ENCODE measurements at places on chromosomes 12 and 14. TPM values are rescaled to one million over a fixed set of nuclear protein-coding genes. Genes with fewer than 3 reads are reported as not detected.
A peak's percentile ranks its signal among the peaks of the same experiment; 100 is the strongest.

The CLEC14A gene
- total RNA-seq = 50.2 TPM

DNA sequence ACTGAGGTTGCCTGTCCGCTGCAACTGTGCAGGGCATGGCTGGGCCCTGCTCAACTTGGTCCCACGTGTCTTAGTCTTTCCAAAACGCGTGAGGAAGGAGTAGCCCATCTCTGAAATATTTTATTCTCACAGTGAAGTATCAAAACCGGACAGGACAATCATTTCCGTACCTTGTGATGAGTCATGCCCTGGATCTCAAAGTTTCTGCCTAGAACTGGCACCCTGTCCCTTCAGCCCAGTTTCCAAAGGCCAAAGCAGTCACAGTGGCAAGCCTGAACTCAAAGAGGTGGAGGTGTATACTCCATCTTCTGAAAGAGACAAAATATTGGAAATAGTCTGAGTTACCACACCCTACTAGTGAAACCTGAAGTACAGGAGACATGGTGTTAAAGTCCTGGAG lies 28.5 kb upstream of the SRGAP1 start:
- no peak overlapping the region for H3K27ac ChIP-seq
- DNase-seq = no peak
- H3K36me3 ChIP-seq = no peaks in the 10 kb centered on the region
- no peak overlapping the region for H3K4me3 ChIP-seq
- H3K27me3 ChIP-seq = no peaks in the 10 kb centered on the region

GRCh38 chr14:92546347-92547053 lies 32.9 kb downstream of the RIN3 start:
- no peaks in the 10 kb centered on the region for H3K27me3 ChIP-seq
- DNase-seq = no peak
- no peaks in the 10 kb centered on the region for H3K36me3 ChIP-seq
- peaks cover 17% of the 10 kb centered on the region for H3K4me1 ChIP-seq
- no peak overlapping the region for H3K27ac ChIP-seq
- no peak overlapping the region for H3K4me3 ChIP-seq

- H3K27me3 ChIP-seq = no peaks in the 10 kb centered on the region
- H3K4me1 ChIP-seq = peaks cover 49% of the 10 kb centered on the region
- peak overlapping the region; percentile 56 for H3K4me3 ChIP-seq
- H3K36me3 ChIP-seq = no peaks in the 10 kb centered on the region
These were observed 1.2 kb downstream of the GLT8D2 start for GRCh38 chr12:104048811-104049210.

The PMEL gene
- total RNA-seq = not detected

DNA sequence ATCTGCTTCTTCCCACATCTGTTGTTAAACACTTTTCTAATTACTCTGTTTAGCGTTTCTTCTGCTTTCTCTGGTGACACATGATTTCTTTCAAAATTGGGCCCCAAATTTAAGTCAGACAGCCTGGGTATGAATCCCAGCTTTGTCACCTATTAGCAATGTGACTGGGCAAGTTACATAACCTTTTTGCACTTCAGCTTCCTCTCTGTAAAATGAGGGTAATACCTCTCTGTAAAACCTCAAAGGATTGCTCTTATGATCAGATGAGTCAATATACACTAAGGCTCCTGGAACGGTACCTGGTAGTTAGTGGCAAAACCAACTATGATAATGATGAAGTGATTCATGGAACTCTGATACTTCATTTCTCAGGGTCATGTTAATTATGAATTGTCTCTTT lies 33.0 kb downstream of the E2F7 start:
- H3K27me3 ChIP-seq = no peaks in the 10 kb centered on the region
- no peaks in the 10 kb centered on the region for H3K36me3 ChIP-seq
- H3K4me1 ChIP-seq = no peaks in the 10 kb centered on the region
- no peak overlapping the region for H3K4me3 ChIP-seq
- H3K27ac ChIP-seq = no peak overlapping the region
